Activated T-cell treated with anti-CD3 and anti-CD28 coated beads for 4 hours (primary cell): ENCODE measurements at places on chromosomes 3 and 15.

DNA sequence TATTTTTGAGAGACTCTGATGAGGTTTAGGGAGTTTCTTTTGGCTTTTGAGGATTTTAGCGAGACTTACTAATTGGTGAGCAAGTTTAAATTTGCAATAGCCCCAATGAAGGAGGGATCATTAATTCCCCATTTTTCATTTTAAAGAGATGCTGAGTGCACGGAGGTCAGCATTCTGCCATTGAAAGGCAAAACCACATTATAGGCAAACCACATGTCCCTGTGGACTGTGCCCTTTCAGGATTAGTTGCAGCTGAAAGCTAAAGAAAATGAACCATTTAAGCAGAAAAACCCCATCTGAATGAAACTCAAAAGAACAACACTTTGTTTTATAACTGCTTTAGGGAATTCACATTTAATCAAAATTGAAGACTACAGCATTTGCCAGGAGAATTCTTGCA is 246.5 kb downstream of the PDZRN3 start:
- DNase-seq: no peak

DNA sequence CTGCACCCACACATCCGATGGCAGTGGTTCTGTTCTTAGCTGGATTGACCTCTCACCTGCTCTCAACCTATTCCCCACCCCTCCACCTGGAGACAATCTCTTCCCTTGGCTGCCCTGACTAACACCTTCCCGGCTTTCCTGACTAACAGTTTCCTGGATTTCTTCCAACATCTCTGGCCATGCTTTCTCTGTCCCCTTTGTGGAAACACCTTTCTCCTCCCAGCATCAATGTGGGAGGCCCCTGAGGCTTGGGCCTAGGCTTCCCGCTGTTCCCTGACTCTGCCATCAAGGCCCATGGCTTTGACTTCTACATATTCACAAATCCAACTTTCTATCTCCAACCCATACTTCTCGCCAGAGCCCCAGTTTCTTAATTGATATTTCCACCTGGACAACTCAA is 142.8 kb upstream of the ATP2B2 start:
- no peak for DNase-seq

DNA sequence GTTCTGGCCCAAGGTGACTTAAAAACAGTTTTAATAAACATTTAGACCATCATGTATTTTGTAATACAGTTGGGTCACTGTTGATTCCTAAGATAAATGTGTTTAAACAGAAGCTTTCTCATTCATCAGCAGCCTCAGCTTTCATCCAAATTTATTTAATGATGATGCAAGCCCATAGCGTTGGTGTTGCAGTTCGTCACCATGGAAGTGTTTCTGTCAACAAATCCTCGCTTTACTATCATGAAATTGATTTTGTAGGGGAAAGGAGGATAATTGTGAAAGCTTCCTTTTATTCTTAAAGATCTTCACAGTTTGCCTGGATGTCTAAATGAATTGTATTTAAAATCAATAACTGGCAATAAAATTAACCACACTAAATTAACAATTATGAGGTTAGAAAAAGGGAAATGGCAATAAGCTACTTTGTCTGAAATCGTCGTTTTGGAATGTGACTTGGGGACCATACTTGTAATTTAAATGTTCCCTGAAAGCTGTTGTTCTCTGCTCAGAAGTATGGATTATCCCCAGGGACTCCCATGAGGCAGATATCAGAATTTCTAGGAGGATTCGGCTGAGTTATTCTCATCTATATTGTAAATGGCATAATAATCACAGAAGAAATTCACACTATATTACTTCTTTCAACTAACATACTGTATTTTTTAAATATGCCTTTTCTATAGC is 29.0 kb downstream of the CMSS1 start:
- DNase-seq: no peak

DNA sequence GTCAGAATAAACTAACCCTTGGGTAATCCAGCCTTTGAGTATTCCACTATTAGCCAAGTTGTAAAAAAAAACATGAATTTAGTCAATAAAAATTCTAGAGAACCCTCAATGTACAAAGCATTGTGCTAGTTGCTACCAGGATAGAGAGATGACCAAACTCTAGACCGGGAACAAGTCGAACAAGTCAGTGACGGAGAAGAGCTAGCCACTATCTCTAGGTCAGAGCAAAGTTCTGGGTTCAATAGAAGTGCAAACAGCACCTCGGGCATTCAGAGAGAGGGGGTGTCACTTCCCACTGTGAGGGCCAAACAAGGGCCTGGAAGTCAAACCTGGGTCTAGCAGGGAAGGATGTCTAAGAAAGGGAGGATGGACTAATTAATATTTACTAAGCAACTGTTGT is 2.3 kb upstream of the ADCY5 start:
- no peak for DNase-seq

- no peak for DNase-seq
These were observed 330.3 kb upstream of the GOLIM4 start for GRCh38 chr3:168425936-168426595.

DNA sequence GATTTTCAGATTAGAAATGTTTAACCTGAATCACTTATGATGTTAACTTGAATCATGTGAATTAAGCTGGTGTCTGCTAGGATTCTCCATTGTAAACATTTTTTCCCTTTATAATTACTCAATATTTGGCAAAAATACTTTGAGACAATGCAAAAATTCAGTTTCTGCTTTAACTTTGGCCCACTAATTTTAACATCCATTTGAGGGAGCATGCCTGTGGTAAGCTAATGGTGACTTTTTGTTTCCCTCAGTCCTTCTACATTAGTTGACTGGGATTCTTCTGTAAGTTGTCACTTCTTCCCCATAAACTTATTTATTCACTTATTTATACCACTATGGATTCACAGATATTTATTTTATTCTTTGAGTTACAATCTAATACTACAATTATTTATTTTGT is 59.3 kb downstream of the PIK3R4 start:
- no peak for DNase-seq

DNA sequence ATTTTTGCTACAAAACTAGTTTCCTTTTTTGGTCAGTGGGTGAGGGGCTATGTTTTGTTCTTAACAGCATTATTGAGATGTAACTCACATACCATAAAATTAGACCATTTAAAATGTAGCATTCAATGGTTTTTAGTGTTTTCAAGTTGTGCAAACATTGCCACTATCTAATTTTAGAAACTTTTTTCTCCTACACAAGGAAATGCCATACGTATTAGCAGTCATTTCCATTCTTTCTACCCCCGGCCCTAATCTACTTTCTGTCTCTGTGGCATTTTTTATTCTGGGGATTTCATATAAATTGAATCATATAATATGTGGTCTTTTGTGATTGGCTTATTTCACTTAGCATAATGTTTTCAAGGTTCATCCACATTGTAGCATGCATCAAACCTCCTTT is 55.0 kb upstream of the TIPARP start:
- DNase-seq: no peak

DNA sequence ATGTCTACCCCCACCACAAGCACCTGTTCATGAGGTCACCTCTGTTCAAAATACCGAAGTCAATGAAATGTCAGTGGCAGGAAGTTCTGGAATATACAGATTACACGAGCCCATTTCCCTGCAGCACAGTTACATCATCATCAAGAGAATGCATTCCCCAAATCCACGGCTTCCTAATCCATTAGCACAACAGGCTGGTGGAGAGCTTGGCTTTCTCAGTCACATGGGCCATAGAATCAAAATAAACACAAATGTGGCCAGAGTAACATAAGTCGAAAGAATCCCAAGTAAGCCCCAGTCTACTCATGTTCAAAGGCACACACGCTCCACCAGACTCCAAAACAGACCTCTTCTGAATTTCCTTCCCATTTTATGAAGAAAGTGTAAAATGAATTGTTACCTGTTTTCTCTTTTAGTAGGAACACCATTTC is 419.3 kb downstream of the MAGI1 start:
- DNase-seq: no peak

DNA sequence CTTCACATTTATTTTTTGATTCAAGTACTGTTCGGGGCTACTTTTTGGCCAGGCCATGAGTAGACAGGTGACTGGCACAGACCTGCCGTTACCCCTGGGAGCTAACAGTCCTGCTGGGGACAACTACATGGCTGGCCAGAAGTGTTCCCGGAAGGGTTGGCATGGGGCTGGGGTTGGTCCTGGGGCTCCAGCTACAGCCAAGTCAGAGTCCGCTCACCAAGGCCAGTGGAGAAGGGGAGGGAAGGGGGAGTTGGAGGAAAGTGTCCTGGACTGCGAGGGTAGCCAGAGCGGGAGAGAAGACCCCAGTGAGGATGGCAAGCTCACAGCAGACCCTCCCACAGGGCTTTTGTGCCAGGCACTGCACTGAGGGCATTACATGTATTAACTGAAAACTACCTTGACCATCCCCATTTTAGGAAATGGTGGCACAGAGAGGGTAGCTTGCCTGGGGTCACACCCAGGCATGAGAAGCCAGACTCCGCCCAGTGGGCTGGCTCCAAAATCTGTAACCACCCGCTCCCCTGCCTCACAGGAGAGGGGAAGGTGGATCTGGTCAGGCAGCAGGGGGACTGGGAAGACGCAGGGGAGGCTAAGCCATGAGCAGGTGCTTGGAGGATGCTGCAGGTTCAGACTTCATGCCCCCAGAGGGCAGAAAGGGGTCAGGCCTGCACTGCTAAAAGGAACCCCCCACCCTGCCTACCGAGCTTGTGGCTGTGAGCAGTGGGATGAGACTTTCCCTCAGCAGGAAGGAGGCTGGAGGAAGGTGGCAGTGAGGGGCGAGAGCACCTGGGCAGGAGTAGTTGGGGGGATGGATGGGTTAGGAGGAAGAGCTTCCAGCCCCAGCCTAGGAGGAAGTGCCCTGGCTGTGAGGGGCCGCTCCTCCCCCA is 38.3 kb upstream of the ESYT3 start:
- no peak for DNase-seq

GRCh38 chr3:188476935-188477334 is 323.0 kb downstream of the LPP start:
- no peak for DNase-seq

DNA sequence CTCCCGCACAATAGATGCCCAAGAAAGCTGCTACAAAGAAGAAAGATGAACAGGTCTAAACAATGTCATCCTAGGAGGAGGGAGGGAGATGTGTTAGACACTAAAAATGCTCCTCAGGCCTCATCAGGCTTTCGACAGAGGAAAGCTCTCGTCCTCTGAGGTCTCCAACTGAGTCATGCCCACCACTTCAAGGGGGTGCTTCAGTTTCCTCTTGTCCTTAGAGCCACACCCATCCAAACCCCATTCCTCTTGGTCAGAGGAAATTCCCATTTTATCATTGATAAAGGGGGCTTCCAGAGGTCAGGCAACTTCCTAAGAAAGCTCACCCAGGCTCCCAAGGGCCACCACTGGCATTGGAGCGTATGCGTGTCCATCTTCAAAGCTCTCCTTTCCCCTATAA is 50.1 kb downstream of the HEG1 start:
- no peak for DNase-seq

GRCh38 chr3:156948402-156949210 is 122.5 kb downstream of the LEKR1 start:
- no peak for DNase-seq

DNA sequence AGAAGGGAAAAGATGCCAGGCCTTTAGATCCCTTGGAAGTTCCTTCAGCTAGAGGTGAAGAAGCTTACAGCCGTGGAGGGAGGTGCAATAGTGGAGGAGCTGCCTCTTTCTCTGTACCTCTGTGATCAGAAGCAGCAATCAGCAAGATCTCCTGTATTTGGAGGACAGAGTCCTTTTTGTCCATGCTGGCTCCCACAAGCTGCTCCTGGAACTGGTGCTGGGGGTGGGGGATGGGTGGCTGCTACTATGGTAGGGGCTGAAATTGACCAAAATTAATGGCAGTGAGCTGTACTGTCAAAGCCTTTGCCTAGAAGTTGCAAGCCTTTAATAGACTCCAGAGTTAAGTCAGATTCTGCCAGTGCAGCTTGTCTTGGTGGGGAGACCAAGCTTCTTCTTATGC is 18.2 kb downstream of the PTPN23 start:
- DNase-seq: no peak

DNA sequence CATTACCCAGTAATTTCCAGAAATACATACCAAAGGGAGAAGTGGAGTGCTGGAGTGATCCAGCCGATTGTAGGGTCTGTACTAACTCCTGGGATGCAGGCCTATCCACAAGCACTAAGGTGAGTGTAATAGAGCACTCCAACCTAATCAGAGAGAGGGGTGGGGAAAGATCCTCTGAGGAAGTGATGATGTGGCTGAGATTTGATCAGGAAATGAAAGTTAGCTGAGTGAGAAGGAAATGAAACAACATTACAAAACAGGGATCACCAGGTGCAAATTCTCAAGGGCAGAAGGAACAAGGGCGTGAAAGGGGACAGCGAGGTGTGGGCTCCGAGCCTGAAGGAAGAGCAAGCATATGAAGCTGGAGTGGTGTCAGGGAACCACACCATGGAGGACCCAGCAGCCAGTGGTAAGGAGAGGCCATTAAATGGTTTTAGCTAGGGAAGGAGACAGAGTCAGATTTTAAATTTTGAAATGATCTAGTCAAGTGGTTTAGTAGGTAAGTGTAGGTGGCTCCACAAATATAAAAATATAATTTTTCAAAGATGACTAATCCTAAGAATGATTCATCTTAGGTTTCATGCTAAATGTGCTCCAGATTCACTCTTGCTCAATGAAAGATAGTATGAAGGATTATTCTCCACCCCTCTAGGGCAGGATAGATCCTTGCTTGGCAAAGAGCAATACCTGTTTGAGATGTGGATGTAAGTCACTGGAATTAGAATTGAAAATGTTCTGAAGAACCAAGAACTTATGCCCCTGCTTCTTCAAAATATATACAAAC is 348.7 kb downstream of the TBL1XR1 start:
- DNase-seq: no peak

GRCh38 chr3:113758389-113759024 is 11.7 kb downstream of the ATP6V1A start:
- no peak for DNase-seq

GRCh38 chr3:45321607-45322391 is 66.6 kb upstream of the LARS2 start:
- no peak for DNase-seq

GRCh38 chr3:55246033-55246432 is 241.1 kb downstream of the WNT5A start:
- DNase-seq: no peak

DNA sequence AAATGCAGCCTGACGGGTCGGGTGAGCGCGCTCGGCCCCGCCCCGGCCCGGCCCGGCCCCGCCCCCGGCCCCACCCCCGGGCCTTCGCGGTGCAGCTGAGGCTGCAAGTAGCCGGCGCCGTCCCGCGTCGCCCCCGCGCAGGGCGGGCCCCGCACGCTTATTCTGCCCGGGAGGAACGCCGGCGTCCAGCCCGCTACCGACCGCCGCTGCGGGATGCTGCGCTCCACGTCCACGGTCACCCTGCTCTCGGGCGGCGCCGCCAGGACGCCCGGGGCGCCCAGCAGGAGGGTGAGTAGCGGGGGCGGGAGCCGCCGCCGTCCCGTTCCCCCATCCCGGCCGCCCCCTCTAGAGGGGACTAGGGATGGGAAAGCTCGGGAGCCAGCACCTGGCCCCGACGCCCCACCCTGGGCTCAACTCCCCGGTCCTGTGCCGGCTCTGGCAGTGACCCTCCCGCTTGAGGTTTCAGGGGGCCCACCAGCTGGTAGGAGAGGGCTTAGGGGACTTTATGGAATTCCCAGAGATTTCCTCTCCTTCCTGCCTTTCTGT is at the start of gene MYZAP:
TSS of gene MYZAP (plus strand) at position 83 of the 546 bp plus-strand sequence. CDS start at position 214, 131 bp downstream.
- peak; percentile 29 for DNase-seq

GRCh38 chr15:71254491-71254890 is 139.2 kb downstream of the THSD4 start:
- no peak for DNase-seq

- DNase-seq: no peak
These were observed 38.5 kb downstream of the CD200R1L start for GRCh38 chr3:112808136-112808535.

- DNase-seq: no peak
These were observed 80.1 kb downstream of the SATB1 start for GRCh38 chr3:18345015-18345367.
